DMS79 (cell line): ENCODE measurements at places on chromosomes 7 and 10.

- DNase-seq, result peak; percentile 5
These were observed 196.8 kb downstream of the ADRA2A start for GRCh38 chr10:111273635-111274034.

DNA sequence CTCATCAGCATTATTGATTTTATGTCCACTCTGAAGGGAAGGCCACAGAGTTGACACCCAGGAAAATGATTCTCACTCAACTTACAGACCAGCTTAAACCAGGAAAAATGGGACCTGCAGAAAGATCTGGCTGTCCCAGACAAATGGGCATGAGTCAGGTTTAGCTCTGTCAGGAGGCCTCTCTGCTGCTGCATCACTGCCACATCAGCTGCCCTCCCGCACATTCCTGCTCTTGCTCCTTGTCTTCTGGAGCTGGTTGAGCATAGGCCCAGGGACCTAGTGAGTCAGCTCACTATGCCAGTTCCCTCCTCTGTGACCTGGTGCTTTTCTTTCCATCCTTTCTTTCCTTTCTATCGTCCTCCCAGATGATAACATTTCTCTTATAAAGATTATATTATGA is 18.8 kb upstream of the SMNDC1 start:
- DNase-seq, result no peak

GRCh38 chr10:121687095-121687813 is 89.0 kb upstream of the FGFR2 start:
- no peak for DNase-seq

DNA sequence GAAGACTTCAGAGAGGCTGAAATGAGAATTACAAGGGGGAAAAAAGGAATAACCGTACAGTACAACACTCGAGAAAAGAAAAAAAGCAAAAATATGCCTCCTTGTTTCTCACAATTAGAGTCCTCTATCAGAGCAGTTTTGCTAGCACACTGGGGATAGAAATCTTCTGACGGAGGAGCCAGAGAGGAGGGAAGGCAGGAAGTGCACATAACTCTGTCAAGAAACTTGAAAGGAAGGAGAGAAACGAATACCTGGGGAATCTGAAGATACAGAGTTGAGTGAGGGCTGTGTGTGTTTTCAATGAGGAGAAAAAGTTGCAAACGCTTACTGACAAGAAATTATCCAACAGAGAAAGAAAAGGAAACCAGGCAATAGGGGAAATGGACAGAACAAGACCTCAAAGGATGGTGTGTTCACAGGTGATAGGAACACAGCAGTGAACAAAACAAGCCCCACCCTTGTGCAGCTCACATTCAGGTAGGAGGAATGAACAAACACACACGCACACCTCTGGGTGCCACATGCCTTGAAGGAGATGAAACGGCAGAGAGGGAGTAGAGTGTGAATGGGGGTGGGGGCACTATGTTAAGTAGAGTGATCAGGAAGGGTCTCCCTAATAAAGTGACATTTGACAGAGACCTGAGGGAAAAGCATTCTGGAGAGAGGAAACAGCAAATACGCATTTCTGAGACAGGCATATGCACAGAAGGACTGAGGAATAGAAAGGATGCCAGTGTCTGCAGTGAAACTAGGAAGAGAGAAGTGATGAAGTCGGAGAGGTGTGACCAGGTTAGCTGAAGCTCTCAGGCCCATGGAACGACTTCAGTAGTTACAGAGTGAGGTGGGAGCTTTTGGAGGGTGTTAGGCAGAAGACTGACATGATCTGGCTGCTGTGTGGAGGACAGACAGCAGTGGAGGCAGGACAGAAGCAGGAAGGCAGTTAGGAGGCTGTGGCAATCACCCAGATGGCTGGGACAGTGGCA is 46.7 kb upstream of the SPOCK2 start:
- DNase-seq, result no peak

- no peak for DNase-seq
These were observed 945 bp downstream of the ADO start for GRCh38 chr10:62805231-62806099.

GRCh38 chr10:43078986-43079273 is 2.1 kb downstream of the RET start:
- DNase-seq, result no peak

DNA sequence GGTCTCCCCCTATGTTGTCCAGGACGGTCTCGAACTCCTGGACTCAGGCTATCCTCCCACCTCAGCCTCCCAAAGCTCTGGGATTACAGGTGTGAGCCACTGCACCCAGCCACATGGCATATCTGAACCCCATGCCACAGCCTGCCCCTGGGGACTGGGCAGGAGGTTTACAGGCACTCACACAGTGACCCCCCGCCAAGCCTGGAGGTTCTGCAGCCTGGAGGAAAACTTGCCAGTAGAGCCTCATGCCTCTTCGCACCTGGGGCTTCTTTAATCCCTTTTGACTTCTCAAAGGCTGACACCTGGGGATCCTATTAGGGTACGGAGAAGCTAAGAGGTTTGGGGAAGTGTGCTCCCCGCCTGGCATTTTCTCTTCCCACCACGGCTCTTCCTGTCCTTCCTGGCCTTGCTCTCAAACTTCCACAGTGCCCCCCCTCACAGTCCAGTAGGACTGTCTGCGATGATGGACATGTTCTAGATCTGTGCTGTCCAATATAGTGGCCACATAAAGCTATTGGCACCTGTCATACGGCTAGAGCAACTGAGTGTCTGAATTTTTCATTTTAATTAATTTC is 11.4 kb upstream of the KCP start:
- DNase-seq, result no peak

DNA sequence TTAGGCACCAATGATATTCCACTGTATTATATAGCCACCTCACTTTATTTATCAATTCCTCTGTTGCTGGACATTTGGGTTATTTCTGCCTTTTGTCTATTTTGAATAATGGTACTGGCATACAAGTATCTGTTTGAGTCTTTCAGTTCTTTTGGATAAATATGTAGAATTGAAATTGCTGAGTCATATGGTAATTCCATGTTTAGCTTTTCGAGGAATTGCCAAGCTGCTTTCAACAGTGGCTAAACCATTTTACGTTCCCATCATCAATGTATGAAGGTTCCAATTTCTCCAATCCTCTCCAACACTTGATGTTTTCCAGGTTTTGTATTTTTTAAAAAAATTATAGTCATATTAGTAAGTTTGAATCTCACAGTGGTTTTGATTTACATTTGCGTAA is 42.3 kb downstream of the JMJD1C start:
- DNase-seq, result no peak

DNA sequence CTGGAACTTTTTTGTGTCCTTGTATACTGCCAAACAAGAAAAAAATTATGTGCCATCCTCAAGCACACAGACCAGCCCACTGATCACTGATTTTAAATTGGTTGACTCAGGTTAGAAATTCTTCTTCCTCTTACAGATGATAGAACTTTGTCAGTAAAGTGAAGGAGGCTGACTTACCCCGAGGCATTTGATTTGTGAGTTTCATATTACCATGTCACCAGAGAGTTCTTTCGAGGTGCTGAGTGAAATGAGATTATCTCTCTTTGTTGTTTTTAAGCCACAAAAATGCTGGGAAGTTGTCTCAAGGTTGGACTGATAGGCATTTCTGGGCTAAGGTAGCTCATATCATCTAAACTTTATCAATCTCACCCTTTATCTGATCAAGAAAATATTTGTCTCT is 78.8 kb upstream of the FAM180A start:
- DNase-seq, result no peak

GRCh38 chr10:30178356-30178964 is 119.1 kb upstream of the JCAD start:
- no peak for DNase-seq

- DNase-seq, result no peak
These were observed 172.0 kb upstream of the NOBOX start for GRCh38 chr7:144575456-144575855.

DNA sequence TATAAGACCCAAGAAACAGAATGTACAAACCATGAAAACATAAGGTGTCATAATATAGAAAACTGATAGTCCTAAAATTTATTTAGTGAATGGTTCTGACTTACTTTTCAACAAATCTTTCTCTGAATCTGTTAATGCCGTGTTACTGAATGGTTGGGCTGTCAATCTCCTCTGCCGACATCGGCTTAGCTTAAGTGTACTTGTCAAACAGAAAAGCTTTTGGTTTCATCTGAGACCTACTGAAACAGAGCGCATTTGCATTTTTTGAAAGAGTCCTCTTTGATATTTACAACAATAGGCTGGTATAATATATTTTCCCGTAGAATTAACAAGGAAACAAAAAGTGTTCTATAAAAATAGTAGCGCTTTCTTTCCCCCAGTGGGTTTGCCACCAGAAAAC is 120.9 kb upstream of the ZNF804B start:
- DNase-seq, result no peak

DNA sequence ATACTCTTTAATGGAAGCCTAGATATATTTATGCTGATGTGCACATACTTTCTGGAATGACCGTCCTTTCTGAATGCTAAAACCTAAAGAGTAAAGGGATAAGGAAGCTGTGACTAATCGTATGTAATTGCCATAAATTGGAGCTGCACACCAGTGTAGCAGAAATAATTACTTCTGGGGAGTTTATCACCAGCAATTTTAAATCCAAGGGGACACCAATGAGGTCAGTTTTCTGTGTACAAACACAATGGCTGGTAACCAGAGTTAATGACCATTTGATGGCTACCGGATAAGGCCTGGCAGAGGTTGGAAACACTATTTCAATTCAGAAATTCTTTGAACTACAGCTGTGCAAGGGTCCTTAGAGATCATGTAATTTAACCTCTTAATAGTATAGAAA is 670.1 kb downstream of the REEP3 start:
- DNase-seq, result no peak

DNA sequence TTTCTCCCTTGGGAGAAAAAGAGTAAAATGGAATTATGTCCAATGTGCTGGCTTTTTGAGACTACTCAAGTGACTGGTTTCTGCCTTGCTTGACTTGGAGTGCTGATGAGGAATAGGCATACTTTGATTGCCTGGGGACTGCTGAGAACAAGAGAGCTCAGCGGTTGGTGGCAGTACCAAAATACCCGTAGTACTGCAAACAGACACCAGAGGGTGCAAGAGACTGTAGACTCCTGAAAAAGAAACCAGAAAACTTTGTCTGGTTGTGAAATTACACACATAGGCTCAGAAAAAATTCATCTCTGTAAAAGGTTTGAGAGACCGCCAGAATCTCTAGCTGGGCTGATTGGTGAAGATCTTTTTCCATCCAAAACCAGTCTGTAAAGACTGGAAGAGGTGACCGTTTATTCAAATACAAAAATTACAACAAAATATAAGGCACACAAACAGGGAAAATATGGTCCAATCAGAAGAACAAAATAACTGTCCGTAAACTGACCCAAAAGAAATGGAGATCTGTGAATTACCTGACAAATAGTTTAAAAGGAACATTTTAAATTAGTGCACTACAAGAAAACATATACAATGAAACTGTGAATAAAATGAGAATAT is 18.5 kb downstream of the BICC1 start:
- no peak for DNase-seq

DNA sequence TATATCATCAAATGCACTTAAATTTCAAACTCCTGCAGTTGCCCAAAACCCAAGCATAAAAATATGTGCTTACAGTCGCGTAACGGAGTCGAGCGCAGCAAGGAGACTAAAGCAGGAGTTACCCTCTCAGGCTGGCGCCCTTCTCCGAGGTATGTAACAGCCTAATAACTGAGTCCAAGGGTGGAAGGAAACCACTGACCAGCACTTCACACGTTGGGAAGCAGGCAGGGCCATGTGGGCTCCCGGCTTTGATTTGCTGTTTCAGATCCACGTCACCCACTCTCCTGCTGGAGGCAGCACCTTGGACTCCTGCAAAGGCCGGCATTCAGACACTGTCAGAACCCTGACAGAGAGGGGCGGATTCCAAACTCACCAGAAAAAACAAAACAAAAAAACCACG is 123.8 kb downstream of the DIP2C start:
- no peak for DNase-seq

DNA sequence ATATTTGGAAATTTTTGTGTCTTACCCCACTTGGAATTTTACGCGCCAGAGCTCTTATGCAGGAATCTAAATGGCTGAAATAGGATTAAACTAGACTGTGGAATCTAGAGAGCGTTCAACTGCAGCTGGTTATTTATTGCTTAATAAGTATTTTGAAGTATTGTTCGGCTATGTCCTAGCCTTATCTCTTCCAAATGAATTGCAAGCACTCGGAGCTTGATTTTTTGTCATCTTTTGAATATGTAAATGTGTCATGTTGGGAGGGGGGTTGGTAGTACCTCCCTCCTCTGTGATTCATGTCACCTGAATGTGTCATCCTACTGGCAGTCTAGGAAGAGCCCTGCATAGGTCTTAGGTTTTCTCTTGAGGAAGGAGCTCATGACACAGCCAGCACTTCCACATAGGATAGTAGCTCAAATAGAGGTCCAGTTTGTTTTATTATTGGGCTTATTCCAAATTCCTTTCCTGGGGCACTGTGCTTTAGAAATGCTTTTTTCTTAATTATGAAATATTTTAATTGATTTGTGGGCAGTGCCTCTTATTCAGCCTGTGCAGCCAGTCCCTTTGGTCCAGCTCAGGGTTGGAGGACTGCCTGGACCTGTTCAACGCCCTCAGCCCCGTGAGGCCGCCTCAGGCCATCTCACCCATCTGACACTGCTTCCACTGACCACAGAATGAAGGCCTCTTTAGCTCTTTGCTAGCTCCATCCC is 22.5 kb upstream of the TRIL start:
- no peak for DNase-seq

DNA sequence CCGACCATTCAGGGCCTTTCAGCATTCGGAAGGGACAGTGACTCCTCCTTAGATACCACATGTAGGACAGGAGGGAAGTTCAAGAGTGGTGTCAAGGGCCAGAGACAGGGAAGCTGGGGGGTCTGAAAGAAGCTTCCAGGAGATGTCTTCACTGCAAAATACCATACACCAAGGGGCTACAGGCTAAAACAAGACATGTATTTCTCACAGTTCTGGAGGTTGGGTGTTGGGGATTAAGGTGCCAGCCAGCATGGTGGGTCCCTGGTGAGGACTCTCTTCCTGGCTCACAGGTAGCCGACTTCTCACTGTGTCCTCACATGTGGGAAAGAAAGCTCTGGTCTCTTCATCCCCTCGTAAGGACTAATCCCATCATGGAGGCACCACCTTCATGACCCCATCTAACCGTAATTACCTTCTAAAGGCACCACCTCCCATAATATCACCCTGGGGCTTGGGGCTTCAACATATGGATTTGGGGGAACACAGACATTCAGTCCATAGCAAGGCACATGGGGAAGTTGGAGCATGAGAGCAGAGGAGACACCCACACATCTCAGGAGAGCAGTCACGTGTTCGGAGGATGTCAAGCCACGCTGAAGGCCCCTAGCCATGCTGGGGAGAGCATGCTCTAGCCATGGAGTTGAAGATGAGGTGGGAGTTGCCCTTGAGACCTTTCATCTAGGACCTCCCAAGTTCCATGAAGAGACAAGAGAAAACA is 73.9 kb upstream of the GDF10 start:
- DNase-seq, result no peak

GRCh38 chr7:15848901-15849300 is 162.4 kb upstream of the MEOX2 start:
- no peak for DNase-seq

- DNase-seq, result no peak
These were observed 34.1 kb downstream of the NUB1 start for GRCh38 chr7:151375530-151376217.

GRCh38 chr7:50197549-50197948 is 104.5 kb upstream of the ZPBP start:
- no peak for DNase-seq

- no peak for DNase-seq
These were observed 54.5 kb downstream of the WDR37 start for GRCh38 chr10:1110674-1111119.
